ENCODE measurements at places on chromosomes 3 and 15.

- DNase-seq, result no peak
Observed at GRCh38 chr3:32405711-32406323, 14.2 kb downstream of the CMTM7 start.

DNA sequence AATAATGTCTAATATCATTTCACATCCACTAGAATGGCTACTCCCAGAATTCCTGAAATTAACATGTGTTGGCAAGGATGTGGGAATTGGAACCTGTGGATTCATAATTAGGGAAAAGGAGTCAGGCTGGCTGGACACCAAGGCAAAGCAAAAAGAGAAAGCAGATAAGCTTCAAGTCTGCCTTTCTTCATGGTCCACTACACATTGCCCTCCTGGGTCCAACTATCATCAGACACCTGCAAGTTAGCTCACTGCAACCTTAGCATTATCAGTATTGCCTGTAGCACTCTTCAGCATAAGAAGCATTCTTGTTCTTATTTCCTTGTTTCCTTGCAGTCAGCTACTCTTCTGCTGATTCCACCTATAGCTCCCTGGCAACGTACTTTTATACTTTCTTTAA is 124.3 kb downstream of the ZNF280D start:
- no peak for DNase-seq

GRCh38 chr3:49826016-49826415 is 12.3 kb upstream of the UBA7 start:
- DNase-seq, result no peak

DNA sequence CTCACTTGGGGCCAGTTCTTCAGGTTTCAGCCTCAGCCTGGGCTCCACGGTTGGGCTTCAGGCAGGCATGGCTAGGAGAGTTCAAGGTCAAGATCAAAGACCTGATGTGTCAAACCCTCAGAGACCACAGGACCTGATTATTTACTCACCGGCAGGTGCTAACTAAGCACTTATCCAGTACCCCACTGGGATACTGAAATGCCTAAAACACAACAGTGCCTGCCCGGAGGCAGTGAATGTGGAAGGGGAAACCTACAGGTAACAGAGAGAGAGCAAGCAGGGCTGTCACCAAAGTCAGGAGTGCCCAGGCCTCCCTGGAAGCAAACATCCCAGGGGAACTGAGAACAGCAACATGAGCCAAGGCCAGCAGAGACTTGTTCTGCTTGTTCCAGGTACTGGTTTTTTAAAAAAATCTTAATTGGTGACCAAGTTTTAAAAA is 6.7 kb downstream of the IDH2 start:
- peak; percentile 63 for DNase-seq

DNA sequence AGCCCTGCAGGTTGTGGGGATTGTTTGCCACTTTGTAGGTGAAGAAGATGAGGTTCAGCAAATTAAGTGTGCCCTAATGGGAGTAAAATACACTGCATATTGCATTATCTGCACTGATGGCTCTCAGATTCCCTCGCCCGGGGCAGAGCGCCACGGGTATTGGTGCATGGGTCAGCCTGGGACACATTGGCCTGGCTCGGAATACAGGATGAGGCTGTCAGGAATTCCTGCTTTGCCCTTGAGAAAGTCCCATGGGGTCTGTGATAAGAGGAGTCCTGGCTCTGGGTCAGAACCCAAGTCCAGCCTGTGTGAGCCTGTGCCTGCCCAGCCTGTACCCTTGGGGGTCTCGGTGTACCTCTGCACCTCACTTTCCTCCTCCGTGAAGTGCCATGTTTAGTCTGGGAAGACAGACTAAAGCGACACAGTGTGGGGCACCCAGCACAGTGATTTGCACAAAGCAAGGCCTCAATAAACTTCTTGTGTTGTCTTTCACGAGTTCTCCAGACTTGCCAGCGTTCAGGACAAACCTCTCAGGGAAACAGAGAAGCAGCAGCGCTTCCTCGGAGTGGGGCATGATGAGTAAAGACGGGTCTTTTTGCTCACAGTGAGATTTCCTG is 107.6 kb downstream of the LRRK1 start:
- DNase-seq, result no peak

- no peak for DNase-seq
Observed at GRCh38 chr3:112814266-112814665, 32.4 kb downstream of the CD200R1L start.

GRCh38 chr3:103195216-103195615 is 760.4 kb downstream of the ZPLD1 start:
- DNase-seq, result no peak

DNA sequence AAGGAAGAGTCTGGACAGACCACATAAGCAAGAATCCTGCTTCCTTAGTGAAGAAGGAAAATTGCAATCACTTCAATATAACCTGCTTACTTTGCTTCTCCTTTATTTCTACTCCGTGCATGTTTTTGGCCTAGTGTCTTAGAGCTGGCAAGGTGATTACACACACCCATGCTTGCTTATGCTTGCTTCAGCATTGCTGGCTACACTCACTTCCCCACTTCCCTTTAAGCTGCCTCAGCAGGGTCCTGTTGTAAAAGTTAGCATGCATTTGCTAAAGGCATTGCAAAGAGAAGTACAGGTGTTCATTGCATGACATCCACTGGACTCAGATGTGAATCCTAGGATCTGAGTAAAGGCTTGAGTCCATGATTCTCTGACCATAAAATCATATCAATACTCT is 47.5 kb upstream of the STT3B start:
- DNase-seq, result no peak

GRCh38 chr3:179811321-179812095 is 158.7 kb downstream of the USP13 start:
- peak; percentile 35 for DNase-seq

GRCh38 chr3:11375333-11376088 is 103.3 kb downstream of the ATG7 start:
- DNase-seq, result no peak

GRCh38 chr3:46944191-46944590 is 32.4 kb downstream of the CCDC12 start:
- DNase-seq, result no peak

DNA sequence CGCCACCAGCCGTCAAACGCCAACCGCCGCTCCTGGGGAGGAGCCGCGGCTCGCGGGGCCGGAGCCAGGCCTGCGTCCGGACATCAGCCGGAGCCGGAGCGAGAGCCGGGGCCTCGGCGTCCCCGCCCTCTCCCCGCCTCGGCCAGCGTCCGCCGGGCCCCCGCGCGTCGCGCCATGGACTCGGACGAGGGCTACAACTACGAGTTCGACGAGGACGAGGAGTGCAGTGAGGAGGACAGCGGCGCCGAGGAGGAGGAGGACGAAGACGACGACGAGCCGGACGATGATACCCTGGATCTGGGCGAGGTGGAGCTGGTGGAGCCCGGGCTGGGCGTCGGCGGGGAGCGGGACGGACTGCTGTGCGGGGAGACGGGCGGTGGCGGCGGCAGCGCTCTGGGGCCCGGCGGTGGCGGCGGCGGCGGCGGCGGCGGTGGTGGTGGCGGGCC is 359 bp downstream of the ARIH1 start:
- DNase-seq, result no peak

- DNase-seq, result no peak
Observed at GRCh38 chr3:115423170-115423569, 200.1 kb upstream of the GAP43 start.

DNA sequence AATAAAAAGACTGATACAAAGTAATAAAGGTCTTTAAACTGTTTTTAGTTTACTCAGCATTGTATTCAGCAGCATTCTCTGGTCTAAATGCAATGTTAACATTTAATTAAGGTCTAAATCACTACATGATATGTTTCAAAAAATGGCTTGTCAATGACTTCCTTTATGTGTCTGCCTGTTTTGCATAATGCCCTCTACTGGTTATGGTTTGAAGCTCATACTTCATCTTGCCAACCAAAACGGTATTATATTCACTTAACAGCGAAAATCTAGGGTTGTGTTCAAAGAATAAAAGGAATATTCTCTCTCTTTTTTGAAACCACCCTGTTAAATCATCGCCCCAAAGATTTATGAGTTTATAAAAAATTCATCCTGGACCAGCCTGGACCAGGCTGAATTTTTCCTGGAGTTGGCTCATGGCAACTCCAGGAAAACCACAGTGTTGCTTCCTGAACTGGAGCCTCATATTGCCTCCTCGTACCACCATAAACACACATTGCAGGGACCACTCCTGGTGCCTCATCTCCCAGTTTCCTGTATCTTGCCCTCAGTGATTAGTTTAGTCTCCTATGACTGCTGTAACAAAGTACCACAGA is 6.7 kb upstream of the NCEH1 start:
- no peak for DNase-seq

GRCh38 chr3:59692117-59692516 is 642.3 kb upstream of the CFAP20DC start:
- DNase-seq, result no peak

GRCh38 chr3:47259114-47259513 is 23.5 kb downstream of the KIF9 start:
- no peak for DNase-seq
